SHP77 (cell line): ENCODE measurements at places on chromosomes 13 and 19.

- peak; percentile 23 for DNase-seq
These were observed 10.6 kb downstream of the SLC15A1 start for GRCh38 chr13:98741741-98742435.

DNA sequence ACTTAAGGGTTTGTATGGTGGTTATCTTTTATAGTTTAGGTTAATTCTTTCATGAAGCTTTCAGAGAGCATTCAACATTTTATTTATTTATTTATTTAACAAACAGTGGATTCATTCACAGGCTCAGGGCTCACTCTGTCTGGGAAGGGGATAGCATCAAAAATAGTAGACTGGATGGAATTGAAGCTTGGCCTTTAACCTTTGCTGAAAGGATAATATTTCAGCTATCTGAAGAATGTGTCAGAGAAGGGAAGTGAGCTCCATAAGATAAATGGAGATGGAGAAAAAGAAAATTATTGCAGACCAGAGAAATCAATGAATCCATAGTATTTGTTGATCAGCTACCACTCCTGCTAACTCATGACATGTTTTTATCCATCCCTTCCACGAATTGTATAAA, 305.6 kb downstream of the COG6 start:
- DNase-seq, result no peak

- DNase-seq, result no peak
These were observed 3.4 kb downstream of the ATP1A3 start for GRCh38 chr19:41990615-41991014.

GRCh38 chr19:58325311-58326022, 1.3 kb upstream of the ZSCAN22 start:
- no peak for DNase-seq

GRCh38 chr13:42392716-42393572, 121.0 kb downstream of the AKAP11 start:
- DNase-seq, result no peak

- no peak for DNase-seq
These were observed 1284.5 kb downstream of the SLITRK1 start for GRCh38 chr13:82597747-82598146.

DNA sequence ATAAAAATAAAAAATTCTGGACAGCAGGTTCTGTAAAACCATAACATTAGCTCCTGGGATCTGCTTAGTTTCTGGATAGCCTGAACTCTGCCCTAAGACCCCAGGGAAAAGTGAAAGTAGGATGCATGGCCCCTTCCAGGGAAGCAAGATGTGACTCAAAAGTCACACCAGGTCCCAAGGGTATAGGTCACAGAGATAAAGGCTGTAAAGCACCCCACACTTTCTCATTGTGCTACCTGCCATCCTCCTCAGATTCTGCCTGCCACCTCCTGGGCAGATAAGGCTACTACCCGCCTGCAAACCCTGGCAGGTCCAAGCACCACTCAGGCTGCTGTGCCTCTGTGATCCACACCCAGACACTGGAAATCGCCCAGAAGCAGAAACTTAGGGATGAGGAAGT, 20.6 kb downstream of the FFAR2 start:
- DNase-seq, result peak; percentile 8

- DNase-seq, result no peak
These were observed 13.8 kb upstream of the ZNF724 start for GRCh38 chr19:23263870-23264590.

DNA sequence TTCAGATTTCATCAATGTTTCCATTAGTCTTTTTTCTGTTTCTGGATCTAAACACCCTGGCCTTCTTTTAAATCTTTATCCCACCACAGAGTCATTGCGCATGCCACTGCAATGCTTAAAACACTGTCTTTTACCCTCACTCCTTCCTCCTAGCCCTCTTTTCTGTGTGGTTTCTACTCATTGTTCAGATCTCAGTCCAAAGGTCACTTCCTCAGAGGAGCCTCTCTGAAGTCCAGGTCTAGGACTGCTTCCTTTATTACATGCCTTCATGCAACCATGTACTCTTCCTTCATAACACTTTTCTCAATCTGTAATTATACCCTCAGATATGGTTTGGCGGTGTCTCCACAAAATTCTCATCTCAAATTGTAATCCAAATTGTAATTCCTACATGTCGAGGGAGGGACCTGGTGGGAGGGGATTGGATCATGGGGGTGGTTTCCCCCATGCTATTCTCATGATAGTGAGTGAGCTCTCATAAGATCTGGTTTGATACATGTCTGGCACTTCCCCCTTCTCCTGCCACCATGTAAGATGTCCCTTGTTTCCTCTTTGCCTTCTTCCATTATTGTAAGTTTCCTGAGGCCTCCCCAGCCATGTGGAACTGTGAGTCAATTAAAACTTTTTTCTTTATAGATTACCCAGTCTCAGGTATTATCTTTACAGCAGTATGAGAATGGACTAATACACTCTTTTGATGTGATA, 808.9 kb downstream of the DIAPH3 start:
- no peak for DNase-seq

GRCh38 chr19:1469255-1470054, 9.6 kb downstream of the C19orf25 start:
- no peak for DNase-seq
